Ureter (tissue), 1 donor: ENCODE measurements at places on chromosomes 1 and 21. TPM values are rescaled to one million over a fixed set of nuclear protein-coding genes. Genes with fewer than 3 reads are reported as not detected.

DNA sequence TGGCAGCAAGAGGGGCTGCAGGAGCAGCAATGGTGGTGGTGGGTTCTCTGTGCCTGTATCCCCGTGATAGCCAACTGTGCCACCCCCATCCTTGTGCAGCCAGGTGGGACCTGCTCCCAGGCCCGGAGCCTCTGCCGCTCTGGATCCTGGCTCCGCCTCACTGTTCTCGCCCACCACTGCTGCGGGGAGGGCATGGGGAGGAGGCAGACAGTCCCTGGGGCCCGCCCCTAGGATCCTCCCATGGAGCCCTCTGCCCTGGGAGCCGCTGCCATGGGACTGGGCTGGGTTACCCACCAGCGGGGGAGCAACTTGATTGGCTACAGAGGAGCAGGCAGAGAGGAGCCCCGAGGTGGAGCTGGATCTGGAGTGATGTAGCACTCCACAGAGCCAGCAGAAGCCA is 31.6 kb downstream of the CD1D start:
- DNase-seq, result no peak

DNA sequence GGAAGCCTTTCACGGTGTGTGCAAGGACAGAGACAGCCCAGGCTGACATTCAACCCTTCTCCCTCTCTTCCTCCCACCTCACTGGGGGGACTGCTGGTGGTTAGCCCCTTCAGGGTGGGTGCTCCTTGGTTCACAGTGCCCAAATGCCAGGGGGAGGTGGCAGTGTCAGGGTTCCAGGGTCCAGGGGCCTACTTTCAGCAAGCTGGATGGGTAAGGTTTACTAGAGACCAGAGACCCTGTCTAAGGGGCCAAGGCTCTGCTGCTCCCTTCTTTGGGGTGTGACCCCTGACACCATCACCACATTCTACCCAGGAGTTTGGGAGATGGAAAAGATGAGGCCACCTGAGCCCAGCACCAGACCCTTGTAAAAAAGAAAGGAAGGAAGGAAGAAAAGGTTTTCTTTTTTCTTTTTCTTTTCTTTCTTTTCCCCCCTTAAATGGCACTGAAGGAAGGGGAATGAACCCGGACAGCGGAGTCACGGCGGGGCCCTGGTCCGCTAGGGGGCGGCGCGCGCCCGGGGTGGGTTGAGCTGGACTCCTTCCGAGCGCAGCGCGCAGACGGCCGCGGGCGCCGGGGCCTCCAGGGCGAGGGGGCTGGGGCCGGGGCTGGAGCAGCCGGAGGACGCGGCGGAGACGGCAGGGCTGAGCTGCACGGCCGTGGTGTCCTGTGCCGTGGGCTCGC is 18.8 kb downstream of the KNCN start:
- DNase-seq, result peak; percentile 80

- DNase-seq, result no peak
Measured at GRCh38 chr1:156811168-156811567, 5.5 kb downstream of the SH2D2A start.

C1orf185 gene
- not detected for total RNA-seq

DNA sequence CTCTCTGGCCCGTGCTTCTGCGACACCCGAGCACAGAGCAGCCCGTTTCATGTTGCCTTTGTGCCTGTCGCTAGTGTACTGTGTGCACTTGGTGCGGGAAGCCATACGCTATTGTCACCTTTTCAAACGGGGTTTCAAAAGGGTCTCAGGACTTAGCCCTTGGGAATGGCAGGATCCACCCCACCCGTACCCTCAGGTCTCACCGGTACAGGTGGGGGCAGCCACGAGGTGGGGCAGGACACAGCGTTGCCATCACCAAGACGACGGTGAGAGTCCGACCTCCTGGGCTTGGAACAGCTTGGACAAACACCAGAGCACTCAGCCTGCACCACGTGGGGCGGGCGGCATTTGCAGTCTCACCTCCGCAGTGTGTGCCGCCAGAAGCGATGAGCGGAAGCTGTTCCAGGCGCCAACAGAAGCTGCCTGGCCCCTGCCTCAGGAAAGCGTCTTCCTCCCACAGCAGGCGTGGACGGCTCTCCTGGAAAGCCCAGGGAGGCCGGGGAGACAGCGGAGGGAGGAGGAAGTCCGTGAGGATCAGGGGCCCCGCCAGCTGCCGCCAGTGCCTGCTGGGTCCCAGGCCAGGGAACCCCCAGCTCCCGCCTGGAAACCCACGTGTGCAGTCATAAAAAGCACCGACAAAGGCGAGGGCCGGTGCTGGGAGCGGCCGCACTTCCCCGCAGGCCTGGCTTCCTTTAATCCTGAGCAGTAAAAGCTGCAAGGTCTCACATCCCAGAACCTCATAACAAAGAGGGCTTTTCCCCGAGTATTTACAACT is 131.3 kb upstream of the ARHGEF16 start:
- no peak for DNase-seq

DNA sequence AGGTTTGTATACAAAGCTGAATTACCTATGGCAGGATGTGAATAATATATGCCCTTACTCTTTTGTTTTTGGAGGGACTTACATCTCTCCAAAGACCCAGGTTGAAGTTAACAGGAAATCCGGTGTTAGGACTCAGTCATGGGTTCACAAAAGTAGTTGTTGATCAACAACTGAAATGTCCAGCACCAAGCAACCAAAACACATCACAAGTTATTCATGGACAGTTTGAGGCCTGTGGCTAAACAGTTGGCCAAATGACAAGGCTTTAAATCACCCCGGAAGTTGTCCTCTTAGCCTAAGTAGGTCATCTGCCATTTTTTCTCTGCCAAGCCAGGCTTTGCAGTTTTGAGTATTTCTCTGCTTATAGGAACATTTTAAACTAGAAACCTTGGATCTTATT is 89.9 kb downstream of the CD247 start:
- no peak for DNase-seq

CLDN17 gene
- not detected for total RNA-seq

GRCh38 chr1:26759531-26759930 is 28.2 kb upstream of the PIGV start:
- no peak for DNase-seq

INAVA gene
- 83.2 TPM for total RNA-seq

DNA sequence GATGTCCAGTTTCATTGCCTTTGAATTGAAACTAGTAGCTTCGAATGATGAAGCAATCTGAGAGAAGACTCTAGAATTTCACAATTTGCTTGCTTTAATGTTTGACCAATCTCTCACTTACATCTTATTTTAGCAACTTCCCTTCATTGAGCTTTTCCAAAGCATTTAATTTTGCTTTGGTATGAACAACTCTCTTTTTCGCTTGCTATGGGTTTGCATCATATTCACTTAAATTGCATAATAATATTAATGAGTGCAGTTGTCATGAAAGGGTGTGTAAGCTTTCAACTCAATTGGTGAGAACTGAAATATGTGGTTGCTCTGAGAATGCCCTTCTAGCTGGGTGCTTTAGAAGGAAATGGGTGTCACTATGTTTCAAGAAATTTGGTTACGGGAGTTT is 309.2 kb downstream of the HLX start:
- DNase-seq, result no peak

DNA sequence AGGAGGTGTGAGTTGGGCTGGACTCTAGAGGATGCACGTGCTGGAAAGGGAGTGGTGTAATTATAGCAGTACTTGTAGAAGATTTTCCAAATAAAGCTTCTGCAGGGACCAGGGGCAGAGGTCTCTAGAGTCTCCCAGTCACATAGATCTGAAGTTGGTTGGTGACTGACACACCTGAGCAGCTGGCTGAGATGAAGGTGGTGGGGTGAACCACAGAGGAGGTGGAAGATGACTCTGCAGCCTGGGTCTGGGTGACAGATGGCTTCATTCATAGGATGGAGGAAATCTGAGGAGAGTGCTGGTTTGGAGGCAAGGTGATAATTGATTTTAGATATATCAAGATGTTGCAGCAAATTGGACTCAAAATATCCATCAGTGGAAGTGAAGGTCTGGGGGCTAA is 178.9 kb upstream of the IVNS1ABP start:
- no peak for DNase-seq

SESN2 gene
- total RNA-seq, result 20.4 TPM

RIMS3 gene
- total RNA-seq, result 5.3 TPM

DNA sequence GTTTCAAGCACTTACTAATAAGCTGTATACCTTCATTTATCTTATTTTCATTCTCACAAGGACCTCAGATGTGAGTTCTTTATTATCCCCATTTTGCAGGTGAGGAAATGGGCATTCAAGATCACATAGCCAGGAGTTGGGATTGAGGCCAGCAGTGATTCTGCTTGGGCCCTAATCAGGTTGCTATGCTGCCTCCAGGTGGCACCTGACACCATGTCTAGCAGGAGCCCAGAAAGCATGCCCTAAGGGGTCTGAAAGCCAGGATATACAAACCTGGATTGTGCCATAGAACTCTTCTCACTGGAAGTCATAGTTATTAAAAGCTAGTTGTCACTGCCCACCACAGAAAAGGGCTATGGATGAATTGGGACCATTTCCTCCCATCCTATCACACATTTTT is 61.1 kb downstream of the FYB2 start:
- DNase-seq, result no peak

DNA sequence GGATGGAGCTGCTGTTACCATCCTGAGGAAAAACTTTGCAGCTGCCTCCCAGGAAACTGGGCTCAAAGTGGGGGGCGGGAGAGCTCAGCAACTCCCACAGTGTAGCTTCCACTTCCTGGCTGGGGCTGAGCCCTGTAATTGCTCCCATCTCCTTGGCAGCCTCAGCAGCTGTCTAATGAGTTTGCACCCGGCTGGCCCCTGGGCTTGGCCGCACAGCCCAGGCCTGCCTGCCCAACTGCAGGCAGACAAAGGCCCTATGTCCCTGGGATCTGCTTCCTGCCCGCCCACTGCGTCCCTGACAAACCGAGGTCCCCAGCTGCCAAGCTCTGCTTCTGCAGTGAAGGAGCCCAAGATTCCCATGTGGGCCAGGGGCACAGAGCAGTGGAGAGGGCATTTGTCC is 30.1 kb downstream of the EDN2 start:
- no peak for DNase-seq

MEGF6 gene
- 22.2 TPM for total RNA-seq

AVPR1B gene
- total RNA-seq, result not detected
